ENCODE measurements at places on chromosomes 7 and 10. TPM values are rescaled to one million over a fixed set of nuclear protein-coding genes. Genes with fewer than 3 reads are reported as not detected.

- no peaks in the 10 kb centered on the region for H3K36me3 ChIP-seq
- no peak for DNase-seq
- H3K4me1 ChIP-seq = no peaks in the 10 kb centered on the region
- H3K27me3 ChIP-seq = no peaks in the 10 kb centered on the region
- H3K4me3 ChIP-seq = no peak overlapping the region
These were observed 323.0 kb upstream of the PODXL start for GRCh38 chr7:131879424-131879823.

- DNase-seq = no peak
- H3K36me3 ChIP-seq = no peaks in the 10 kb centered on the region
- H3K4me1 ChIP-seq = peaks cover 15% of the 10 kb centered on the region
- no peak overlapping the region for H3K4me3 ChIP-seq
- H3K27me3 ChIP-seq = no peaks in the 10 kb centered on the region
These were observed 32.7 kb upstream of the MACC1 start for GRCh38 chr7:20249920-20250319.

DNA sequence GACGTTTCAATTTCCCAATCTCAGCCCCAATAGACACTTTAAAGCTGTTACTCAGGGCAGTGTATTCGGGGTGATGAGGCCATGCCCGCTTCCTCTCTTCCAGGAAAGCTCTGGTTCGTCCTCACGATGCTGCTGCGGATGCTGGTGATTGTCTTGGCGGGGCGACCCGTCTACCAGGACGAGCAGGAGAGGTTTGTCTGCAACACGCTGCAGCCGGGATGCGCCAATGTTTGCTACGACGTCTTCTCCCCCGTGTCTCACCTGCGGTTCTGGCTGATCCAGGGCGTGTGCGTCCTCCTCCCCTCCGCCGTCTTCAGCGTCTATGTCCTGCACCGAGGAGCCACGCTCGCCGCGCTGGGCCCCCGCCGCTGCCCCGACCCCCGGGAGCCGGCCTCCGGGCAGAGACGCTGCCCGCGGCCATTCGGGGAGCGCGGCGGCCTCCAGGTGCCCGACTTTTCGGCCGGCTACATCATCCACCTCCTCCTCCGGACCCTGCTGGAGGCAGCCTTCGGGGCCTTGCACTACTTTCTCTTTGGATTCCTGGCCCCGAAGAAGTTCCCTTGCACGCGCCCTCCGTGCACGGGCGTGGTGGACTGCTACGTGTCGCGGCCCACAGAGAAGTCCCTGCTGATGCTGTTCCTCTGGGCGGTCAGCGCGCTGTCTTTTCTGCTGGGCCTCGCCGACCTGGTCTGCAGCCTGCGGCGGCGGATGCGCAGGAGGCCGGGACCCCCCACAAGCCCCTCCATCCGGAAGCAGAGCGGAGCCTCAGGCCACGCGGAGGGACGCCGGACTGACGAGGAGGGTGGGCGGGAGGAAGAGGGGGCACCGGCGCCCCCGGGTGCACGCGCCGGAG is 2.6 kb downstream of the GJD4 start:
- no peaks in the 10 kb centered on the region for H3K27me3 ChIP-seq
- DNase-seq = no peak
- H3K4me3 ChIP-seq = no peak overlapping the region
- H3K27ac ChIP-seq = no peak overlapping the region
- H3K4me1 ChIP-seq = peaks cover 8% of the 10 kb centered on the region

- no peaks in the 10 kb centered on the region for H3K27me3 ChIP-seq
- no peaks in the 10 kb centered on the region for H3K36me3 ChIP-seq
- DNase-seq = no peak
- H3K4me3 ChIP-seq = no peak overlapping the region
These were observed 138.7 kb downstream of the GFRA1 start for GRCh38 chr10:116134322-116134721.

GRCh38 chr7:152902054-152902453 is 142.5 kb downstream of the ACTR3B start:
- no peaks in the 10 kb centered on the region for H3K36me3 ChIP-seq
- no peaks in the 10 kb centered on the region for H3K4me1 ChIP-seq
- no peak overlapping the region for H3K4me3 ChIP-seq

The WDFY4 gene
- total RNA-seq = 144 TPM

The CAV1 gene
- total RNA-seq = not detected

All from Karpas-422 (cell line).